NCI-H2171 treated with DMSO at 0.1 percent for 48 hours (cell line): ENCODE measurements at places on chromosomes 4 and X.

GRCh38 chr4:77922158-77923094 is 59.8 kb downstream of the MRPL1 start:
- no peak for DNase-seq

GRCh38 chrX:135340831-135341230 is 31.6 kb downstream of the ETDC start:
- DNase-seq: peak; percentile 0

DNA sequence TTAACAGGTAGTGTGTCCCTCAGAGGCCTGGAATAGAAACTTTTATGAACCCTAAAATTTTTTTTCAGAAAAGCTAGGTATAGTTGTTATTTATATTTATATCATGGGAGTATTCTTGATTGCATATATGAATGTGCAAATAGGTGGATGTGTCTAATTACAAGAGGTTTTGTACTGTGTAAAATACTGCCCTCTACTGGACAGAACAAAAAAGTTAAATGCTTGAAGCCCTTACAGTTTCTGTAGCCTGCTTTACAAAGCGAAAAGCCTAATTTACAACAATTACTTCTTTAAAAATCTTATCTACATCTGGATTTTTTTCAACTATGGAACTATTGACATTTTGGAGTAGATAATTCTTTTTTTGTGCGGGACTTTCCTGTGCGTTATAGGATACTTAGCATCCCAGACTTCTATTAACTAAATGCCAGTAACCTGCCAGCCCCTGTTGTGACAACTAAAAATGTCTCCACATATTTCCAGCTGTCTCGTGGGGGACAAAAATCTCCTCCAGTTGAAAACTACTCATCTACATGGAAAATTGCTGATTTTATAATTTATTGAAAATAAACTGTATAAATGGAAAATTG is 35.1 kb downstream of the ENPEP start:
- DNase-seq: peak; percentile 29

- DNase-seq: no peak
Observed at GRCh38 chrX:29662101-29662500, 553.3 kb upstream of the MAGEB2 start.

GRCh38 chrX:69185141-69185540 is 19.9 kb upstream of the PJA1 start:
- no peak for DNase-seq

DNA sequence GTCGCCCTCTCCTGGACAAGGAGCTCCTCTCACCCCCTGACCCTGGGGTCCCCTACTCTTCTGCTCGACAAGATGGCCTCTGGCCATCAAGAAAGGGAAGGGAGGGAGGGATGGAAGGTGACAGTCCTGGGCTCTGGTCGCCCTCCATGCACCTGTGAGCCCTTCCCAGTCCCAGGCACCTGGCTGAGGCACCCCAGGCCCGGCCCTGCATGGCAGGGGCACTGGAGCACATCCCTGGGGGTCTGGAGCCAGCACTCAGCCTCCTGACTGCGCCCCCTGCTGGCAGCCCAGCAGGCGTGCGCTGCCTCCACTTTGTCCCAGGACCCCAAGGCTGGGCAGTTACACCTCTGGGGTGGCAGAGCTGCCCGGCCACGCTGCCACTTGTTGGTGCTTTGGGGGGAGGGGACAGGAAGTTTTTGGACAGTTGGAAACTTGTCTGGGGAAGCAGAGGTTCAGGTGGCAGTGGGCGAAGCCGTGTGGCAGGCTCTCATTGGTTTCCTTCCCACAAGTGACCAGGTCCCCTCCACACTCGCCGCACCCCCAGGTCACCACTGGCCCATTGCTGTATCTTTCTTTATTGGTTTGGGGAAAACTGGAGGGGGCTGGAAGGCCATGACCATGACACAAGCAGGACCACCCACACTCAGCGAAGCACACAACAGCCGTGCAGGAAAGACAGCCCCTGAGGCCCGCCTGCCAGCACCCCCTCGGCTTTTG is 4.3 kb downstream of the PNCK start:
- no peak for DNase-seq

- peak; percentile 8 for DNase-seq
Observed at GRCh38 chr4:81164623-81165416, 50.2 kb downstream of the PRKG2 start.

DNA sequence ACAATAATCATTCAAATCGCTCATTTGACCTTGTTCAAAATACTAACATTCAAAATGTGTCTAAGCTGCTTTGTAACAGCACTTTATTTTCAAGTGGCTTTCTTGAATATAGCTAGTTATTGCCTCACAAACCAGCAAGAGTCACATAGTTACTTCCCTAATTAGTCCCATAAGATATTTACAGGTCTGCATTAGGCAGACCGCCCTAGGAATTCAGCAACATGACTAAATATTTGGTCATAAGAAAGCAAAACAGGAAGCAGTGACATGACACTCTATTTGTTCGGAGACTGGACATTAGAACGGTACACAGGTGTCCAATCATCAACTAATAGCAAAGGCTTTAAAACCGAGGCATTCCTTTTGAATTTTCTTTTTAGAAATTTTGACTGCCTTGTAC is 262.0 kb downstream of the COL25A1 start:
- DNase-seq: no peak

- DNase-seq: no peak
Observed at GRCh38 chr4:2673157-2673556, 83.0 kb downstream of the TNIP2 start.

GRCh38 chrX:44143061-44143602 is 169.9 kb upstream of the NDP start:
- no peak for DNase-seq

DNA sequence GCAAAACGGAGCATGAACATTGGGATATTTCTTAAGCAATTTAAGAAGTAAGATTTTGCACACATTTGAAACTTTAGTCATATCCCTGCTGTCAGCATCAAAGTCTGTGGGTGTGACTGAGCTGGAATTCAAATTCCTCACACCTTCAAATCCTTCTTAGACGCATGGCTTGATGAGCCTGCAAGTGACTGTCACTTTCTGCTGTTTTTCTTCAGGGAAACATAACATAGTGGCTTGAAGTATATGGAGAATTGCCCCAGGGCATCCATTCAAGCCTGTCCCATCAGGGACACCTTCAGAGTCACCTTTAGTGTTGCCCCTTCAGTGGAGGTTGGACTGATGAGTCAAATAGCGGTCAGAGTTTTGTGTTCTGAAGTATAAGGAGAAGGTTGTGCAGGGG is 17.4 kb downstream of the FHDC1 start:
- DNase-seq: no peak

- DNase-seq: no peak
Observed at GRCh38 chrX:35461164-35461563, 337.0 kb upstream of the MAGEB16 start.
